ENCODE measurements at places on chromosomes 11 and 22.

DNA sequence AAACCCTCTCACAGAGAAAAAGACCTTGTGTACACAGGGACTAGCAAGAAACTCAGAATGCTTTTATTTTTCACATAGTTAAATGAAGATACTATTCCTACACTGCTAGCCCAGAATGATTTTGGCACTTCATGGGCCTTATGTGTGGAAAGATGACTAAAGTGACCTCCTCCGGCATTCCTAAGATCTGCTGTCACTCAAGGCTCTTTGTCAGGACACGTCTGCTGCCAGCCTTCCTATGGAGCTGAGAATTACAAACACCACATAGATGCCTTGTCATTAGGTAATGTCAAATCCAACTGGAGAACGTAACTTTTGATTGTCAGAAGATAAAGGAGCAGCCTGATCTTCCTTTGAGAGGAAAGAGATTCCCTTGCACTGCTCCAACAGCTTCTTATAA, 249.1 kb downstream of the FAT3 start:
- DNase-seq = no peak

DNA sequence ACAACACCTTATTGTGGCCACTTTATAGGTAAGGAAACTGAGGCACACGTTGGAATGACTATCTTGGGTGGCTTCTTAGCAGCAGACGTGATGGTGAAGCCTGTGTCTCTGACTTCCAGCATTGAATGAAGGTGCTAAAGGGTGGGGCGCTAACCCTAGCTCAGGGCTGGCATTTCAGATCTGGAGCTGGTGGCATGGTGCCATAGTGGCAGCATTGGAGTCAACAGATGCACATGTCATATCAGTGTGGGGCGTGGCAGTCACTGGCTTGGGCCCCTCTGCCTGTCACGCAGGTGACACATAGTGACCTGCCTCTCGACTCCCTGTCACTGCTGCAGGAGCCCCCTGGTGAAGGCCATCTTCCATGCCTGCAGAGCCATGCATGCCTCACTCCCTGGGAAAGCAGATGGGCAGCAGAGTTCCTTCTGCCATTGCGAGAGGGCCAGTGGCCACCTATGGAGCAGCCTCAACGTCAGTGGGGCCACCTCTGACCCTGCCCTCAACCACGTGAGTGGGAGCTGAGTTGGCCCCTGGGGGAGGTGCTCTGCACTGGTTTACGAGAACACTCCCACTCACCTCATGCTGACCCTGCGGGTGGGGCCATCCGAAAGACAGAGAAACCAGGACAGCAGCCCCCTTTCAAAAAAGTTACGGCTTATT, 14.8 kb downstream of the SHISA8 start:
- DNase-seq = no peak

DNA sequence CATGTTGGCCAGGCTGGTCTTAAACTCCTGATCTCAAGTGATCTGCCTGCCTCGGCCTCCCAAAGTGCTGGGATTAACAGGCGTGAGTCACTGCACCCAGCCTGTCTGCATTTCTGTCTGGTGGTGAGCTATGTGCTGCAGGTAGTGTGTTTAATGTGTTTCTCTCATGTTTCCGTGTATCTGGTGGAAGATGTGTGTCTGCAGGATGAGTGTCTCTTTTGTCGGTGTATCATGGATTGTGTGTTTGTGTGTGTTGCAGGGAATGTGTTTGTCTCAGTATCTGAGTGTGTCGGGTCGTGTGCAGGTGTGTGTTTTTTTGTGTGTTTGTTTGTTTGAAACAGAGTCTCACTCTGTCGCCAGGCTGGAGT, 16.1 kb downstream of the SCARF2 start:
- no peak for DNase-seq

DNA sequence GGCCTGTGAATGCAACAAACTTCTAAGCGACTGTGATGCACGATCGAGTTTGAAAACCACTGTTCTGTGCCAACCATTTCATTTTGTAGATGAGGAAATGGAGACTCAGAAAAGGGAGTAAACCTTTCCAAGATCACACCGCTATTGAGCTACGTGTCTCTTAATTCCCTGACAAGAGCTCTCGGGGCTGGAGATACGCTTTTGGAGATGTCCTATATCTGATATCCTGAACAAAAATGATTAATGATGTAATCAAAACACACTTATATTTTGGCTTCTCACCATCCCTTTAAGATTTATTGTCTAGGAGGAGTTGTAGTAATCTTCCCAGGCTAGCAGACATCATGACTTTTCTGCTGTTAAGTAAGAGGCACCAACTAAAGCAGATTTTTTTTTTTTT, 1.7 kb upstream of the PARVA start:
- DNase-seq = no peak

GRCh38 chr11:125929445-125930075, 16.3 kb upstream of the VSIG10L2 start:
- no peak for DNase-seq
